Ureter (tissue), 1 donor: ENCODE measurements at places on chromosomes 12 and 14. TPM values are rescaled to one million over a fixed set of nuclear protein-coding genes. Genes with fewer than 3 reads are reported as not detected.

DCAF4 gene
- 26.0 TPM for total RNA-seq

RGS6 gene
- total RNA-seq: 1.1 TPM

ASB2 gene
- total RNA-seq: 35.1 TPM

NTN4 gene
- total RNA-seq: 97.7 TPM

SPIC gene
- total RNA-seq: not detected

KRT72 gene
- not detected for total RNA-seq

CACNA2D4 gene
- total RNA-seq: 3.4 TPM

TAPBPL gene
- 52.3 TPM for total RNA-seq

TSPAN11 gene
- 3.4 TPM for total RNA-seq

PIWIL1 gene
- not detected for total RNA-seq
